ENCODE measurements at places on chromosomes 1 and 21.

DNA sequence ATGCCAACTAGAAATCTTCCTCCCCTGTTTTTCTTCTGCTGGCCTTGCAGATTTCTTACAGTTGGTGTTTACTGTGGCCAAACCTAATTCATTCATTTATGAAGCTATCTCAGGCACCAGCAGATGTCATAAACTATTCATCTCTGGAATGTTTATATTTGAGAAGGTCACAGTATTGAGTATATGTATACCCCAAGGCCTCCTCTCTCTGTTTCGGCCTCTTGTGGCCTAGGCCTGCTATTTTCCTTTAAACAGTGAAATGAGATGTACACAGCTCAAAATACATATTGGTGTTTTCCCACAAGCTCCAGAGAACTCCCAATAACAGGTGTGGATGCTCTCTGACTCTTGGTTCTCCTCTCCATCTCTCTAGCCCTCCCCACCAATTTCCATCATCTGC, 520.7 kb upstream of the CAMK1G start:
- DNase-seq: no peak

DNA sequence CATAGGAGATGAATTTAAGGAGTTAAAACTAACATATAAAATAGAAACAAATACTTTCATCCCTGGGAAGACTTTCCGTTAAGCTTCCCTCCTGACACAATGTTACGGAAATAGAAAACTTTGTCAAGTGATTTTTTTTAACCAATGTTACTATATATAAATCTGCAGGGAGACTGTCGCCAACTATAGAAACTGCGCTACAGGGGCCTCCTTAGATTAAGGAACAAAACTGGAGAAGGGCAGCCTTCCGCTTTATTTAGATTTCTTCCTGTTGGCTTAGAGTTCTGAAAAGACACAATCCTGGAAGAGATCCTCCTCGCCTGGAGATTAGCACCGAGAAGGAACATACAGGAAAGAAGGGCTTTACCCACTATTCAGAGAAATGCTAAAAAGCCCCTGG, 1.5 kb downstream of the MGST3 start:
- DNase-seq: no peak

- no peak for DNase-seq
These were observed 19.5 kb downstream of the JAM2 start for GRCh38 chr21:25658427-25659035.

GRCh38 chr1:118147522-118147921, 37.5 kb downstream of the SPAG17 start:
- no peak for DNase-seq

GRCh38 chr1:58585166-58585565, 8.1 kb upstream of the TACSTD2 start:
- DNase-seq: no peak

- DNase-seq: no peak
These were observed 66.7 kb downstream of the AK5 start for GRCh38 chr1:77348549-77348948.

GRCh38 chr1:175887981-175888428, 144.6 kb upstream of the TNR start:
- DNase-seq: peak; percentile 59
